ENCODE measurements at places on chromosomes 1 and 21.

GRCh38 chr21:28309596-28309995 lies 683.1 kb downstream of the LTN1 start:
- DNase-seq = no peak

DNA sequence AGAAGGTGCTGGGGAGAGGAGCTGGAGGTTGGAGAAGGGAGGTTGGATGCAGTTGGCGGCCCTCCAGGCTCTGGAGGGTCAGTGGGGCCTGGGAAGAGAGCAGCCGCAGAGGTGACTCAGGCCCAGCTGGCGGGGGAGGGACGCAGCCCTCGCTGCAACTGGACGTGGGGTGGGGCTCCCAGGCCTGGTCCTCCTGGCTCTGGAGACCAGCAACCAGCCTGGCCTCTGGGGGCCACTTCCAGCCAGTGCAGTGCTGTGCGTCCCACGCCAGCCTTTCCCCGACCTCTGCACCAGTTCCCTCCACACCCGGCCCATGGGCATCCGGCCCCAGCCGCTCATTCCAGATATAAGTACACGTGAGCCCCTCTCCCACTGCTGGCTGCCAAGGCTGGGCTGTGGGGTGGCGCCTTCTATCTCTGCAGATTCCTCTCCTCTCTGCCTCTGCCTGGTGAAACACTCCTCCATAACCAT lies 38.0 kb upstream of the COL18A1 start:
- no peak for DNase-seq

DNA sequence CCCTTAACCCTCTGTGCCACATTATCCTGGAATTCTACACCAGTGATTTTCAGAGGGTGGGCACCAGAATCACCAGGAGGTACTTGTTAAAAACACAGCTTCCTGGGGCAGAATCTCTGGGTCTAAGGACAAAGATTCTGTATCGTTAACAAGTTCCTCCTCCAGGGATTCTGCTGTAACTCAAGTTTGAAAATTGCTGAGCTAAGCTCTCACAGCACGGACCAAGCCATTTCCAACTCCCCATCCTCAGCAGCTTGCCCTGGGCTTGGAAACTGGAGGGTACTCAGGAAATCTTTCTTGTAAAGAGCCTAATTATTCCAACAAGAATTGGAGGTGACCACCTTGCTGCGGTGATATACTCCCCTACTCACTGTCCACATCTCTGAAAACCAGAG lies 48.8 kb downstream of the TMCO4 start:
- DNase-seq = no peak

GRCh38 chr1:183933528-183934179 lies 103.9 kb downstream of the COLGALT2 start:
- no peak for DNase-seq

DNA sequence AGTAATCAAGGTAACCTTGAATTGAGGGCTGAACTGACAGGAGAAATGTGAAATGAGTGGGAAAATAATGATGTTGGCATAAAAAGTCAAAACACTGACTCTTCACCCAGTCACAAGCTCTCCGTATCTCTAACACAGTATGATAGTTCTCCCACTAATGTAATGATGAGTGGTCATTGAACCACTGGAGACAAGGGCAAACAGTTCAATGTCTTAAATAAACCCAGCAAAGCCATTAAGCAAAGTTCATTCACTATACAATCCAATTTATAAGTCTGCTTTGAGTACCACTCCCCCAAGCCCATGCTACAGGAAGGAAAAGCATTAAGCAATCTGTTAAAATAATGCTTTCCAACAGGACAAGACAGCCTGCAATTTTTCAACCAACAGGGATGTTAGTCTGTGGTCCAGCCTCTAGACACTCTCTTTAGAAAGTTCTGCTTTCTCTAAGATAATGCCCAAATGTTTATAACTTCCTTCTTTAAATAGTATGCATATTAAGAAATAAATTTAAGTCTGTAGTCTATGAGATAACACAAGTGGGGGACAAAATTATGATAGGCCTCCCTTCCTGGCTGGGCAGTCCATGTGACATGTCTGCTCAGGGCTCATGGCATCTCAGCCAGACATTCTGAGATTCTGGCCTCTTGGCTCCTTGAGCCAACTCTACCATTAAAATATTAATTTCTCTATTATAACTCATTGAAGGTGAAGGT lies 25.5 kb upstream of the DDAH1 start:
- no peak for DNase-seq

DNA sequence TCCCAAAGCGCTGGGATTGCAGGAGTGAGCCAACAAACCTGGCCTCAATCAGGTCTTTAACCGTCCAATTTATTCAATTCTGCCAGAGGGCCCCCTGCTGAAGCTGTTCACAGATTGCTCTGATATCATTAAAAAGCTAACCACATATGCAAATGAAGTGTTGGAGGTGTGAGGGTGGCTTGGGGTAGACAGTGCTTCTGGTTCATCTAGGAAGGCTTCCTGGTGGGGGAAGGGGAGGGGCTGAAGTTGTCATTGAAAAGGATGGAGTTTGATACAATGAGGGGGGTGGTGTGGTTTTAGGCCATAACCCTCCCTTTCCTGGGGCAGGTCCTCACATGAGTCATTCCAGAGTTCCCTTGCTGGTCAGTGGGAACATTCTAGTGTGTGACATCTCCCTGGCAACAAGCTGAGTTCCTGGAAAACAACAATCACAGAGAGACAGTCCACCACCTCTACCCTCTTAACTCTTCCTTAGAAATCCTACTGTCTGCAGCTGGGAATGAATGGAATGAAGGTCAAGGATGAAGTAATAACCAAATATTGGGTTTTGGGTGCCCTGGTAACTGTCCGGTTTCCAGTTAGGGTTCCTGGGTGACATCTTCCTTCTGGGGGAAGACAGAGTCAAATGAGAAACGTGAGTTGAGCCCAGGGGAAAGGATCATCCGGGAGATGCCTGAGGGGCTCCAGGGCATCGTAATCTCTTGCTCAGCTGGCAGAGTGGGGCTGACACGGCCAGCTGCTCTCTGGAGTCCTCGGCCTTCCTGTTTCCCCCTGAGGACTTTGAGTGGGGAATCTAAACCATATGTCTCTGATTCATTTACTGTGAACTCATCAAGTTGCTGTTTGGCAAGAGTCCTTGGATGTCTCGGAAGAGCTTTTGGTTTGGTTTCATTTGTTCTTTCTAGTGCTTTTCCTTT lies 32.2 kb downstream of the BATF3 start:
- DNase-seq = no peak

Measured in stimulated activated CD8-positive, alpha-beta memory T cell treated with anti-CD3 and anti-CD28 coated beads, Interleukin-4, amount 100 ng/mL, for 4 hours (primary cell).